ENCODE measurements at places on chromosomes 1 and 21.

DNA sequence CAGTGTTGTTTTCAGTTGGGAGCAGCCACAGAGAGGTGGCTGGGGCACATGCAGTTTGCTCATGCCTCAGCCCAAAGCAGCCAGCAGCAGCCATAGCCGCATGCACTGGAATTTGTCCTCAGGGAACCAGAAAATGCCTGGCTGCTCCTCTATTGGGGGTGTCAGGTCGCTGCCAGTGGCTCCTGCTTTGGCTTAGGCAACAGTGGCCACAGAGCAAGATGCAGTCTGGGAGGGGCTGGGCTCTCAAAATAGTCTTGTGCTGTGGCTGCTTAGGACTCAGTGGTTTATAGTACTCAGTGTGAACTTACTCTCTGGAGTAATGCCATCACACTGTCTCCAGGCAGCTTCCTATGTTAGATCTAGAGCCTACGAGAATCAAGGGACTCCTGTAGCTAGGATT is 25.0 kb downstream of the CD55 start:
- peak; percentile 74 for DNase-seq

DNA sequence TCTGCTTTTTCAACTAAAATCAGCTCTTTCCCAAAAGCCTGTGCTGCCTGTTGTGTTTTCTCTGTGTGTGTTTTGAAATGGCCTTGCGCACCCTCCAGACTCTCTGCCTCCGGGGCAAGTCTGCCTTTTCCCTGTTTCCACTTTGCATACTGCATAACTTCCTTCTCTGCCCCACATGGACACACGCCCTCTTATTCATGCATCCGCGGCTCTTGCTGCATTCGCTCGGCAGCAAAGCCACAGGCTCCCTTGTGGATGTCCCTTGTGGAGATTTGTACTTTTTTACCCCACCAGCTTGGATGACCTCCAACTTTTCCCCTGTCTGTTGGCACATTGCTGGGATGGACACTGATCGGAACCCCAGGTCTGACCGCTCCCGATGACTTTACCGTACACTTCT is 147.6 kb downstream of the ADSS2 start:
- DNase-seq: peak; percentile 60

GRCh38 chr1:147567594-147568381 is 26.5 kb downstream of the BCL9 start:
- DNase-seq: peak; percentile 58

GRCh38 chr21:31710586-31710985 is 21.3 kb downstream of the SCAF4 start:
- no peak for DNase-seq

DNA sequence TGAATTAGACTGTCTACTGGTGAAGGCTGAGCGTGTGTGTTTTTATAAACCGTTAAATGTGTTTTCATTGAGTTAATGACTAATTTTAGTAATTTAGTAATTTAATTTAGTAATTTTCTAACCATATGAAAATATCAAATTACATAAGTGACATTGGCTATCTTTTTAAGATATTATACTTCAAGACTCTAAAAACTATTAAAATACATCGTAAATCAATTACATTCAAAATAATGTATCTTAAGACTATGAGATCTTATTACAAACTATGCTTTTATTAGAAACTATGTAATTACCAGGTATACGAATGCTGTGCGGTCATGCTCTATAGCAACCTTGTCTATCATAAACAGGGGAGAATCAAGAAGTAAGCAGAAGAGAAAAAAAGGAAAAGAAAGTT is 21.6 kb downstream of the MAP3K21 start:
- DNase-seq: no peak

DNA sequence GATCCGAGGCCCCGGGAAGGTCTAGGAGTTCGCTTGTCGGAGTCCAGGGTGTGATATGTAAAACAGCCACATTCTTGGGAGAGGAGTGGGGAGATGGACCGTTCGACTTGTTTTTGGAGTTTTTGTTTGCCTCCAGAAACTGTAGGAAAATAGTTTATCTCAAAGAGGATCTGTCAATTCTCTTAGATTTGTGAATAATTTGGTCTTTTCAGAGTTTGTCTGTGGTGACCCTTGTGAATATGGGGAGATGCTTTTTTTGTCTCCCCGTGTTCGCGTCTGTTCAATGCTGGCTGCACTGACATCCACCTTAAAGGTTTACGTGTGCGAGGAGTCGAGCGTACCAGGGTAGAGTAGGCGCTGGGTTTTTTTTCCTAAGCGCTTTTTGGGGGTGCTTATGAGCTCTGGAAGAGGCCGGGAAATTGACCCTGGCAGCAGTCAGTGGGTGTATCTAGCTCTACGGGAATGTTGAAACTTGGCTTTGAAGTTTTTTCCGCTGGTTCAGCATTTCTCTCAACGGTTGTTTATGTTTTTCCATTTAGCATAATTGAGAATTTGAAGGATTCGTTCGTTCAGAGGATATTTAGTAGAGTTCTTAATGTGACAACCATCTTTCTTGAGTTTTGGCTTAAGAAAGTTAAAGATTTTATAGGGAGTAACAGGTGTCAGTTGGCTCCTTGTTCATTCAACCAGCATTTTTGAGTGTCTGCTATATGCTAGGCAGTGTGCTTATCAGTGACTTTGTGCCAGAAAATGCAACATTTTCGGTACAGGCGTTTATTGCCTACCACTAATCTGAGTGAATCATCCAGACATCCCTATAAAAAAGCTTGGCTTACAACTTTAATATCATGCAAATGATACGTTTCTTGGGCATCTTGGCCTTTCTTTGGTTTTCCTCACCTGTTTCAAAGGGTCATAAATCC is 1.2 kb downstream of the SZRD1 start:
- no peak for DNase-seq

DNA sequence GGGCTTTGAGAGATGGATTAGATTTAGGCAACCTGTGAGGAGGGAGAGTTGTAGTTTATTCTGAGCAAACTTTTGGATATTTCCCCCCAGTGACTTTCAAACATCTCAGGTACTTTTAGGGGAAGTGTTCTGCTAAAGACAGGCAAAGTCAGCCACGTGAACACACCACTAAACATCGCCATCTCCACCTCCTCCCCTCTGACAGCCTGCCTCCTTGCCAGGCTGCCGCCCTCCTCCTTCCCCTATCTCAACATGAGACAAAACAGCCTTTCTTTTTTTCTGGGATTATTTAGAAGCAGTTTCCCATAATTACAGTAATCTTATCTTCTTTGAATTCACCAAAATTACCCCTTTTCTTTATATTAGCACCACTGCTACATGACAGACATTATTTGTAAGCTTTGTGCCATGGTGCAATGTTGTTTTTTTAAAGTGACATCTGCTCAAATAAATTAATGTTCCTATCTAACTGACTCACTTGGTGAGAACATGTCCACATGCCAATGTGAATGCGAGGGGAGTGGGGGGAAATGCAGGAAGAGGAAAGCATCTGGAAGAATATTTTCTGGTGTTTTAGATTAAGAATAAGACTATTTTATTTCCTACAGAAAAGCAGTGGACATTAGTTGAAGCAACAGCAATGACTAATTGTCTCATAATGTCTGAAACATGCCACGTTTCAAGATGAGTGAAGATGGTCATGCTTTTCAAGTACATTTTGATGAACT is 147.8 kb upstream of the ATP1B1 start:
- no peak for DNase-seq

DNA sequence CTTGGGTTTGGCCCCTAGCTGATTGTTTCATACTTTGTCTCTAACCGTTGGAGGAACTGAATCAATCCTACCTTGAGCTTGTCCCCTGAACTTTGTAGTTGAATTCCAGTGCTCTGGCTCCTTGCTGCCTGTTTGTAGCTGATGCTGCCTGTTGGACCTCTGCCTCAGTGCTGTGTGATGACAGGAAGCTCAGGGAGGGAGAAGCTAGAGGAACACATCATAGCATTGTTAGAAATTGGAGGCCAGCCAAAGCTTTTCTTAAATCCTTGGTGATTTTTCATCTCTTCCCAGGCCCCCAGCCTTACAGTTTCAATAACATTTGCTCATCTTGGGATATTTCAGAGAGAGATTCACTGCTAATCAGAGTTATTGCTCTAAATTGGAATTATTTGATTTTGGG is 34.0 kb downstream of the MACF1 start:
- no peak for DNase-seq

DNA sequence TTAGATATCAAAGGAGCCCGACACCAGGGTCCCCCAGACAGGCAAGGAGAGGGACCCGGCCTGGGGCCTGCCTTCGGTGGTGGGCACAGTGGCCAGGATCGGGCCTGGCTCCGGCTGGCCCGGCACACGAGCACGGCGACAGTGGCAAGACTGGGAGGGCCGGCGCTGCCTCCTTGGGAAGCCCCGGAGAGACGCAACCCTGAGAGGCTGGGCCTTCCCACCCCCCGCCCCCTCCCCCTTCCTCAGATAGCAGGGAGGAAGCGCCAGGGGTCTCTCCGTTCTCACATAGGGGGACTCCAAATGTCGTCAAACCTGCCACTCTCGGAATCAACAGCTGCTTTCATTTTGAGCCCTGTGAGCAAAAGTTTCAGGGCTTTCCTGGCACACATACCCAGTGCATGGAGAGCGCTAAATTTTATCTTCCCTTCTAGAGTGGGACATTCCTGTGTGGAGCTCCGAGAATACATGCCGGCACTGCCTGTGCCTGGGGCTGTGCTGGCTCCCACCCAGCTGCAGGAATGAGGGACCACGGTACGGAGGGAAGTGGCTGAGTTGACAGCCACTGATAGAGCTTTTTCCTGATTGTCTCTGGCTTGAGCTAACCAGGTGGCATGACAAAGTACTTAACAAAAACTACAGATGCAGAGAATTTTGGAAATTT is 62.4 kb downstream of the CD247 start:
- peak; percentile 72 for DNase-seq

GRCh38 chr1:37342736-37343135 is 131.6 kb upstream of the ZC3H12A start:
- DNase-seq: no peak

GRCh38 chr1:208221291-208221622 is 22.9 kb downstream of the PLXNA2 start:
- DNase-seq: no peak

GRCh38 chr1:240691909-240692705 is 80.2 kb upstream of the GREM2 start:
- peak; percentile 75 for DNase-seq

GRCh38 chr1:228748431-228748830 is 13.2 kb downstream of the RHOU start:
- DNase-seq: no peak

DNA sequence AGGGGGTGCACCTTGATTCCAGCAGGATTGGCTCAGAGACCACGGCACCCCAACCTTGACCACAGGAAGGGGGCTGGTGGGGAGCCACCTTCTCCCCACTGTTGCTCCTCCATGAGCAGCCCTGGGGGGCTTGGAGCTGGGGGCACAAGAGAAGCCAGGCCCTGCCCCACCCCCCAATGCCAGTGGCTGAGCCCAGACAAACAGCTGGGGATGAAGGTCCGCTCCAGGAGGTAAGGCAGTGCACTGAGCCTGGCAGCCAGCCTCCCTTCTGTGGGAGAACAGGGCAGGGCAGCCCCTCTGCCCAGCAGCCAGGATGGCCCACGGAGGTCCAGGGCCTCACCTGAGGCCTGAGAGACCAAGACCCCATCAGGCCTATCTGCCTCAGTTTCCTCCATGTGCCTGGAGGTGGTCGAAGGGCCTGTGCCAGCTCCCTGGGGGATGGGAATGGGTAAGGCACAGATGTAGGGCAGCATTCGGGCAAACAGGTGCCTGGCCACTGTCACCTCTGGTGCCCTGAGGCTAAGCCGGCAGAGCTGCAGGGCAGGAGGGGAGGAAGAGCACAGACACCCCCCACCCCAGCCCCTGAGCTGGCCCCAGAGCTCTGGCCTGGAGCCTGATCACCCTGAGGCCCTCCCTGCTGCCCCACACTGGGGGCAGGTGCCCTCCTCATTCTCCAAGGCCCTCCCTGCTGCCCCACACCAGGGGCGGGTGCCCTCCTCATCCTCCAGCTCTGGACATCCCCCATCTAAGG is 7.1 kb downstream of the ITGB2 start:
- no peak for DNase-seq

- no peak for DNase-seq
Observed at GRCh38 chr1:80924290-80924689, 876.4 kb upstream of the ADGRL2 start.

- peak; percentile 64 for DNase-seq
Observed at GRCh38 chr1:45493116-45493697, 2.2 kb upstream of the TESK2 start.

- DNase-seq: no peak
Observed at GRCh38 chr1:5994713-5995621, 2.7 kb upstream of the NPHP4 start.

DNA sequence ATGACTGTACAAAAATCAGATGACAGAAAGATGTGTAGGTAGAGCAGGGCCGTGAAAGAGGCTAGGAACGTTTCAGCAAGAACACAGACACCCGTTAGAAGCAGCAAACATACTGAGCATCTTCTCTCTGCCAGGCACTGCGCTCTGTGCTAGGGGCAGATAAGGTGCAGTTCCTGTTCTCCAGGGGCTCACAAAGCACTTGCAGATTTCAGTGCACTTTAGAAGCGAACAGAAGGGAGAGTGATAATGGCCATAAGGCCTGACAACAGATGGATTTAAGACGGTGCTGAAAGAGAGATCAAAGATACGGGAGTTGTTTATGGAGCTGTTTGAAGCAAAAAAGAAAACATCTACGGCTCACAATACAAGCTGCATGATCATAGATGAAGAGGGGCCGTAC is 200.3 kb upstream of the FOXD3 start:
- no peak for DNase-seq

- no peak for DNase-seq
Observed at GRCh38 chr1:228753786-228754360, 18.6 kb downstream of the RHOU start.

- peak; percentile 98 for DNase-seq
Observed at GRCh38 chr1:159900086-159900680, at the start of gene CFAP45. TSS of gene CFAP45 (minus strand) at chr1:159900165. CDS start at chr1:159900098, 67 bp downstream.

GRCh38 chr1:6271006-6271405 is 10.1 kb upstream of the GPR153 start:
- no peak for DNase-seq

- no peak for DNase-seq
Observed at GRCh38 chr1:221739018-221739676, 2.7 kb downstream of the DUSP10 start.

- peak; percentile 66 for DNase-seq
Observed at GRCh38 chr1:56547977-56548376, 31.4 kb downstream of the PLPP3 start.

DNA sequence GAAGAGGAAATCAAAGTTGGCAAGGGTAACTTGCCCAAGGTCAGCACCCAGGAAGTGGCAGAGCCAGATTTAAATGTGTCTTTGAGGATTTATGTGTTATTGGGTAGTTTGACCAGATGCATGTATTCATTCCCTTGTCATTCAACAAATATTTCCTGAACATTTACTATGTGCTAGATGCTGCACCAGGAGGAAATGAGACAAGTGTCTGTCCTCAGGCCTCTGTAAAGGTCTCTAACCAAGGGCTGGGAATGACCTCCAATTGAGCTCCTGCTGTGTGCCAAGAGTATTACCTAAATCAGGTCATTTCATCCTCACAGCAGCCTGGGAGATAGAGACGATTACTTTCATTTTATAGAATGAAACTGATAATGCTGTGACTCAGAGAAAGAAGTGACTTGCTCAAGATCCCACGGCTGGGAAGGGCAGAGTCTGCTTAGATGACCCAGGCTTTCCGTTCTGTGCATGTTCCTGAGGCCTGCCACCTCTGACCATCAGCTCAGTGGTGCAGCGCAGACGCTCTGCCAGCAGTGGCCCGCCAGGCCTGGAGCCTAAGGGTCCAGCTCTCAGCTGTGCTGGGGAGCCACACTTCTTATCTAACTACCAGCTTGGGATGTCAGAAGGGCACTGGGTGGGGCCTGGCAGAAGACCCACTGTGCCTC is 3.5 kb upstream of the TTC22 start:
- peak; percentile 37 for DNase-seq

- DNase-seq: no peak
Observed at GRCh38 chr1:12085643-12086260, 22.6 kb downstream of the TNFRSF8 start.
